ENCODE measurements at places on chromosomes 2 and 18.

- peak; percentile 17 for DNase-seq
Measured at GRCh38 chr2:166539340-166540162, 45.5 kb upstream of the SCN7A start.

DNA sequence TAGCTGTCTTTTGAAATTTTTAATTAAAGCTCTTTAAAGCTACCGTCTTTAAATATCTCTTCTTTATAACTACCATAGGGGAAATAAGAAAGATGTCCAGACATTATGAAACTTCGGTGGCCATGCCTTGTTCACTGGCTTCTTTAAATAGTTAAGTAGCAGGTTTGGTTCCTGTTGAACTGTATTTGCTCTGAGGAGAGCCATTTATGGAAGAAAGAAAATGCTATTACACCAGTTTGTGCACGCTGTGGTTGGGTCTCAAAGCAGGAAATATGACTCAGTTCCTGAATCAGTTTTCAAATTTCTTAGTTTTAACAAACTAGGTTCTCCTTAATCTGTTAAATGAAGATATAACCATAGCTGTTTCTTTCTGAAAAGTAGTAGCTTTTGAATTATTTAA lies 12.2 kb downstream of the ARPC2 start:
- no peak for DNase-seq

GRCh38 chr2:111667542-111668273 lies 216.3 kb downstream of the ANAPC1 start:
- DNase-seq, result no peak

GRCh38 chr2:121231385-121232000 lies 53.5 kb downstream of the TFCP2L1 start:
- no peak for DNase-seq

DNA sequence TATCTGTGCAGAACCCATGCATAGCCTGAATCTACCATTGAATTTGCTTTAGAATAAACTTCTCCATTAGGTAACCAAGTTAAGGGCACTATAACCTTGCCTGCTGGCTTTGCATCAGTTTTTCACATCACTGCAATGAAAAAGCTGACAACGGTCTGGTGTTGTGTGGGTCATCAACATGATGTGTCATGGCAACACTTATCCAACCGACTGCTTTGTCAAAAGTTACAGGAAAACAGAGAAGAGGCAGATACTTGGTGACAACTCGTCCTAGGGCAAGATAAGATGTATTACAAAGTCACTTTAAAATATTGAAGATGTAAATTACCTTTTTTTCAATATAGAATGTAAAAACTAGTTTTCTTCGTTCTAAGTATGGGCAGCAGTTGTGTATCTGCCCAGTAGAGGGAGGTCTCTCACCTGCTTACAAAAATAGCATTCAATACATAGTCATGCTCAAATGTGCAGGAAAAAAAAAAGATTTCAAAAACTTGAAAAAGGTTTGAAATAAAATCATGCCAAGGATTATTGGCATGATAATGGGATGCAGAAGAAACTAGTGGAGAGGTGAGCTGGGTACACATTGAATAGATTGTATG lies 96.3 kb downstream of the EVA1A start:
- DNase-seq, result no peak

DNA sequence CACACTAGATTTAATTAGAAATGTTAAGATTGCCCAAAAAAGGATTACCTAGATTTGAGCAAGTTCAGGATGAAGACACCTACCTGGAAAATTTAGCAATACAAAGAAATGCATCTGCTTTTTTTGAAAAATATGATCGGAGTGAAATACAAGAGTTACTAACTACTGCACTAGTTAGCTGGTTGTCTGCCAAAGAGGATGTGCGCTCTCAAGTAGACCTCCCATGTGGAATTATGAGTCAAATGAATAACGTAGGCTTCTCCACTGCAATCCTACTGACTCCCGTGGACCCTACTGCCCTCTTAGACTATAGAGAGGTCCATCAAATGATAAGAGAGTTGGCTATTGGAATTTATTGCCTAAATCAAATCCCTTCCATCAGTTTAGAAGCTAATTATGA lies 2.0 kb downstream of the ANKAR start:
- no peak for DNase-seq

GRCh38 chr2:67085146-67085545 lies 312.0 kb upstream of the ETAA1 start:
- no peak for DNase-seq

DNA sequence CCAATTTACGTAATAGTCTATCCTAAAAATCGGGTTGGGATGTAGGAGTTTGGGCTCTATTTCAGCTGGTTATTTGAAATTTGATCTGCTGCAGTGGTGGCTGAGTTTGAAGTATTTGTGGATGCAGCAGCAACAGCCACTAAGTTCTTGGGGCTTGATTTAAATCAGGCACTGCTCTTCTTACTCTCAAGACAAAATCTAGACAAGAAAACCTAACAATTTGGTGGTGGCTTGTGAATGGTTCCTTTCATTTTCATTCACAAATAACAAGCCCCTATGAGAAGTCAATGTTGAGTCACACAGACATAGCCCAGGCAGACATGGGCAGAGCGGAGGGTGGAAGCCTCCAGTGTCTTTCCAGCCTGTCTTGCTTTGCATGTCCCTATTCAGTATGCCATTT lies 199.3 kb downstream of the LTBP1 start:
- DNase-seq, result no peak

GRCh38 chr2:23697256-23698075 lies 229.5 kb downstream of the ATAD2B start:
- DNase-seq, result no peak

- no peak for DNase-seq
Measured at GRCh38 chr2:225381609-225382008, 17.9 kb upstream of the NYAP2 start.

DNA sequence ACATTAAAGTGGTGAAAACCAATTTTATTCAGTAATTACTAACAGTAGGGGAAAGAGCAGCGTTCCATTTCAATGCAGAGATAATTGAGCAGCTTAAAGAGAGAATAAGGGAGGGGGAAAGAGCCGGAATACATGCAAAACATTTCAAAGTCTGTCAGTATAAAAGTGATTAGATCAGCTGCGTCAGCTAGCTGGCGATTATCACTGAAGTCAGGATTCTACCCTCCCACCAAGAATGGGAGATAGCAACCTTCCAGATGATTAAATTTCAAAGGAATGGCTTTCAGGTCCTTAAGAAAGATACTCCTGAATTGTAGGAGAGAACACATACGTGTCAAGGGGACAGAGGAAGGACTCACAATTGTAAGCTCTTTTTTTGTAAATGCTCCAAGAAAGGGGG lies 2.7 kb upstream of the ZC3H6 start:
- DNase-seq, result no peak

DNA sequence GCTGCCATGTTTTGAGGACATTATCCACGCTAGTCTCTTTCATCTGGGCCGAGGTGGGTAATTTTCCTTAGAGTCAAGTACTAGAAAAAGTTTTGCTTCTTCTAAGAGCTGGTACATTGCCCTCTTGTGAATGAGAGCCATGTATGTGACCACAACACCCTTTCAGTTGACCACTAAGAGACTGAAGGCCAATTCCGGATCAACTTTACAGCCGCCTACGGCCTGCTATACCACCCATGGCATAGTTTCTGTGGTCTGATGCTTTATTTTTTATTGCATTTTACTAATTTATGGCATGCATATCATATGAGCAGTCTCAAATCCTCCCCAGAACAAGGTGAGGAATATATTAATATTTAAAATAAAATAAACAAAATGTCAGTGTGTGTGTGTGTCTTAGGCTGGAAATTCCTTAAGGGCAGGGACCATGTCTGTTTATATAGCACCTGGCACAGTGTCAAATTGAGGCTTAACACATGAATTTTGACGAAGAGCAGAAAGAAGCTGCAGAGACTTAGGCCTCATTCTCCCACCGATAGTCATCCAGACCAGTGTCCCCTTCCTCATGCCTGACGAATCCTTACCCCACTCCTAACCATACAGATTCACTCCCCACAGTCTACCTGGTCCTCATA lies 35.4 kb downstream of the PSD4 start:
- no peak for DNase-seq
